ENCODE measurements at places on chromosomes 5 and 9.

DNA sequence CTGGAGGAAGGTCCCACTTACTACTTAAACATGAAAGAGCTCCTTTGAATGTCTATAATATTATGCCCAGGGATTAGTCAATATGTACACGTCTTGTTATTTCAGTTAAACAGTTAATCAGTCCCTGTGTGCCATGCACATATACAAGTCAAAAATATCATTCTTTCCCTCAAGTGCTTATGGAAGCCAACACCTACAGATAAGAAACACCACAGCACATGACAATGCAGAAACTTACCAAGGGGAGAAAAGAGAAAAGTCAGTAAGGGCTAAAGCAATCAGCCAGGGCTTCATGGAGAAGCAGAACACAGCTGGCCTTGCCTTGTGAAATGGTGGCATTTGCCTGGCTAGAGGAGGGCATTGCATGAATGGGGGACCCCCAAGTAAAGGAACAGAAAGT, 88.3 kb downstream of the SNCAIP start:
- DNase-seq, result no peak

GRCh38 chr5:108122702-108123101, 259.2 kb downstream of the FBXL17 start:
- no peak for DNase-seq

DNA sequence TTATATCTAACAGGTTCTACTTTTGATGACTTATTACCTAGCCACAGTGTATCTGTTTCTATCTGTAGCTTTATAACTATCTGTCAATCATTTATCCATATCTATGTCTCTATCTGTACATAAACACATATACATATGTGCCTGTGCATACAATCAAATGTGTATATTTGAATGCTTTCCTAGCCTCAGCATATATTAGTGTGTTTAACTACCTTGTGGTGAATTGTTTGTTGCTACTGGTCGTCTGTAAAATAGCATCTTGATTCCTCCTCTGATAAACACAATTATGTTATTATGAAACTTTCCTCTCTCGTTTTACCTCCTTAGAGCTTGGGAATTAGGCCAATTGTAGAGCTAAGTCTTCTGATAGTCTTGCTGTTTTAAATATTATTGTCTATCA, 44.4 kb downstream of the PARP8 start:
- no peak for DNase-seq

- no peak for DNase-seq
Measured at GRCh38 chr5:168481330-168481788, 4.9 kb upstream of the RARS1 start.

GRCh38 chr9:135587658-135588057, 26.1 kb downstream of the PAEP start:
- DNase-seq, result no peak

DNA sequence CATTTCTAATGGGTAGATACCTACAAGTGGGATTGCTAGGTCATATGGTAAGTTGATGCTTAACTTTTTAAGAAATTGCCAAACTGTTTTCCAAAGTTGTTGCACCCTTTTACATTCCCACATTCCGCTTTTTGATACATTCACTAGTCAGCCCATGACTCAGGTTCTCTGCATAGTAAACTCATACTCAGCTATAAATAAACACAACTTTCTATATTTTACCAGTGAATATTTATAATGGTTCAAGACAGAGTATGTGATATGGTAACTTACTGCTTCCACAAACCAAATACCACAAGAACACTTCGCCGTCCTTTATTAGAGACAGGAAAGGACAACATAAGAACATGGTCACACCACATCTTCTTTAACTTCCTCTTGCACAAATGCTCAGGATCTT, 54.0 kb downstream of the PLPP1 start:
- no peak for DNase-seq

DNA sequence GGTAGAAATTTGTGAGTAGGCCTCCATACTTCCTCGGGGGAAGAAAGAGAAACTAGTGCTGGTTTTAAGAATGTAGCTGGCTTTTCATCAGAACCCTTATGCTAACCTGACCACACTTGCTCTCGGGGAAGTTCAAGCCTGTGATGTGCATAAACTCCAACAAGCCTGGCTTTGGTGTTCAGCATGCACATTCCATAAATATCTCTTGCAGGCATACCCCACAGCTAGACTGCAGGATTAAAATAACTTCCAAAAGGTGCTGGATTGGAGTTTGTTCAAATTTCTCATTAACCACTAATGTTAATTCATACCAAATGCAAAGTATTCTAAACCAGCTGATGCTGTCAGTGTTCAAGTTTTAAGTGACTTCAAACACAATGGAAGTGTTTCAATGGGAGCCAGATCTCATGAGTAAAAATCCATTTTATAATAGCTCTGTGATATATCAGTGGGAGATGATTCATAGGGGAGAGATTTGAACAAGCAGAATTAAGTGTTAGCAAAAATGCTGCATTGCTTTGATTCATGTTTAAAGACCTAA, 79.4 kb downstream of the NPR3 start:
- DNase-seq, result no peak

- no peak for DNase-seq
Measured at GRCh38 chr5:164090358-164090757, 584.9 kb downstream of the MAT2B start.

GRCh38 chr5:165152058-165152457, 1646.6 kb downstream of the MAT2B start:
- DNase-seq, result no peak

GRCh38 chr5:169856571-169856970, 123.7 kb downstream of the INSYN2B start:
- DNase-seq, result no peak

- no peak for DNase-seq
Measured at GRCh38 chr5:180161420-180162303, 47.3 kb downstream of the RASGEF1C start.

GRCh38 chr9:136777359-136777758, 13.0 kb upstream of the LCN15 start:
- no peak for DNase-seq

GRCh38 chr5:176500511-176500910, 36.7 kb downstream of the RNF44 start:
- no peak for DNase-seq

DNA sequence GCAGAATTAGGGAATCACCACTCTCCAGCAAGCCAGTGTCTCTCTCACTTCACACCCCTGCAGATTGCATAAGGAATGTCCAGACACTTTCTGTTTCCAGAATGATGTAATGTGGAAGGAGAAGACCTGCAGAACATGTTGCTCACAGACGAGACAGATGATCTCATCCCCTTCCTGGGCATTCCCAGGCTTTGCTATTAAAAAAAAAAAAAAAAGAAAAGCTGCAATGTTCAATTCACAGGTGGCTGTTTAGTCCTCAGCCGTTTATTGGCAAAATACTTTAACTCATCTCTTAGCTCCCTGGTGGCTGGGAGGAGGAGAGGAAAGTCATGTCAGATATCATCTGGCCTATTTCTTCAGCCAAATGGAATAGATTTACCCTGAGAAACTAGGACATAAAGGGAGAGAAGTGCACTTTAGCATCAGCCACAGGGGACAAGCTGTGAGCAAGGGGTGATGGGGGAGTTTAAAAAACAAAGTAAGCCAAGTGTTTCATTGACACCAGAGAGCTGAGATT, 95.9 kb upstream of the TNC start:
- DNase-seq, result no peak
